ENCODE measurements at places on chromosomes 1 and 21. TPM values are rescaled to one million over a fixed set of nuclear protein-coding genes. Genes with fewer than 3 reads are reported as not detected.

Gene AVPR1B
- not detected for total RNA-seq

Gene C1orf87
- not detected for total RNA-seq

Gene FCRL2
- not detected for total RNA-seq

Gene AADACL4
- total RNA-seq = not detected

Gene CELA2A
- not detected for total RNA-seq

Gene GUCA2A
- total RNA-seq = not detected

Gene DIPK1A
- 24.6 TPM for total RNA-seq

Gene GPR137B
- 15.8 TPM for total RNA-seq

Gene TIMM17A
- 52.6 TPM for total RNA-seq

Gene ADAM30
- 0.03 TPM for total RNA-seq

Gene HCN3
- 0.91 TPM for total RNA-seq

Gene LCE3D
- total RNA-seq = not detected

Gene NHLH1
- total RNA-seq = 0.07 TPM

Gene HES4
- total RNA-seq = 2.6 TPM

Gene TEDDM1
- total RNA-seq = not detected

Gene TEX38
- not detected for total RNA-seq

Gene KLF17
- total RNA-seq = 0.13 TPM

Gene NFYC
- 22.5 TPM for total RNA-seq

Gene MTHFR
- 39.1 TPM for total RNA-seq

Gene IRF6
- 4.1 TPM for total RNA-seq

Gene KISS1
- not detected for total RNA-seq

Gene TLR5
- total RNA-seq = 0.36 TPM

Gene OR2L8
- not detected for total RNA-seq

Gene SPRR4
- total RNA-seq = not detected

Gene LAMC1
- 853 TPM for total RNA-seq

Gene MYBPHL
- not detected for total RNA-seq

Gene BARHL2
- total RNA-seq = not detected

Gene STYXL2
- total RNA-seq = not detected

Gene S1PR1
- total RNA-seq = 9.1 TPM

Gene MPL
- total RNA-seq = not detected

Gene MUL1
- 28.2 TPM for total RNA-seq

Gene UROD
- total RNA-seq = 118 TPM

Gene LCE6A
- not detected for total RNA-seq

Gene SPRR2F
- not detected for total RNA-seq

Gene VASH2
- total RNA-seq = 0.26 TPM

Gene DCST2
- 0.07 TPM for total RNA-seq

Gene GBP3
- 19.3 TPM for total RNA-seq

Gene NR1I3
- total RNA-seq = not detected

Gene DIRAS3
- 8.8 TPM for total RNA-seq

Gene PPIAL4G
- total RNA-seq = not detected

Gene PER3
- total RNA-seq = 9.9 TPM

Gene SLC6A17
- total RNA-seq = 0.79 TPM

Gene TTC34
- total RNA-seq = 0.33 TPM

Gene EPRS1
- 172 TPM for total RNA-seq

Gene ACTN2
- total RNA-seq = 1.0 TPM

Gene CFAP107
- not detected for total RNA-seq

Gene ARTN
- total RNA-seq = 0.63 TPM

Gene AGT
- total RNA-seq = 2.7 TPM

Gene IVL
- total RNA-seq = not detected

Gene ACTA1
- total RNA-seq = not detected

Gene S100A7
- total RNA-seq = not detected

Gene NUDT4B
- 9.8 TPM for total RNA-seq

Gene TIE1
- 1.8 TPM for total RNA-seq

Gene KIAA0040
- 1.5 TPM for total RNA-seq

Gene USF1
- 47.7 TPM for total RNA-seq

Gene IFI44L
- total RNA-seq = 3.8 TPM
